T-helper 17 cell (primary cell): ENCODE measurements at places on chromosomes 16 and 17.

DNA sequence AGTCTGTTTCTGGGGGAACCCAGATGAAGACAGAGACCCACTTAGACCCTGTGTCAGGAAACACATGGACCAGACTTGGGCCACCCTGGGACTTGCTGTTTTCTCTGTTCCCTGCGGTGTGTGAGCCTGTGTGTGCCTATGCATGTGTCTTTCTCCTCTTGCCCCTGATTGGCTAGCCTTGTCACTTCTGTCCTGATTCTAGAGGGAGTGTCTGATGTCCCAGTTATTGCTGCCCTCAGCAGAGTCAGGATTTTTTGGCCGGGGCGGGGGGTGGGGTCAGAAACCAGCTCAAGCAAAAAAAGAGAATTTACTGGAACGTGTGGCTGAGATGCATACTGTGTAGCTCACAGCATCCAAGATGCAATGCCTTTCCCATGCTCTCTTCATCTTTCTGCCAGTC lies 30.5 kb downstream of the PLCG2 start:
- DNase-seq, result no peak

GRCh38 chr17:57747221-57748017 lies 2.3 kb upstream of the CCDC182 start:
- no peak for DNase-seq

DNA sequence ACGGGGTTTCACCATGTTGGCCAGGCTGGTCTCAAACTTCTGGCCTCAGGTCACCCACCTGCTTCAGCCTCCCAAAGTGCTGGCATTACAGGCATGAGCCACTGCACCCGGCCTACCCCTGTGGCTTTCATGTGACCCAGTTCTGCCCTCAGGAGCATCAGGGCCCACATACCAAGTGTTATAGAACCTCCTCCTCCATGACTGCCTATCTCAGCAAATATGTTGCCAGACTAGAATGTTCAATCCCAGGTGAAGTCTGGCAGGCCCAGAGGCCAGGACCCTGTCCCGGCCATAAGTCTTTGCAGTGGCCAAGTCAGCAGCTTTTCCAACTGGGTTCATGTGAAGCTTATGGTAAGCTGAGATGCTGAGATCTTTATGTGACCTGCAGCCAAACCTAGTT lies 9.8 kb upstream of the SMPD3 start:
- DNase-seq, result no peak

DNA sequence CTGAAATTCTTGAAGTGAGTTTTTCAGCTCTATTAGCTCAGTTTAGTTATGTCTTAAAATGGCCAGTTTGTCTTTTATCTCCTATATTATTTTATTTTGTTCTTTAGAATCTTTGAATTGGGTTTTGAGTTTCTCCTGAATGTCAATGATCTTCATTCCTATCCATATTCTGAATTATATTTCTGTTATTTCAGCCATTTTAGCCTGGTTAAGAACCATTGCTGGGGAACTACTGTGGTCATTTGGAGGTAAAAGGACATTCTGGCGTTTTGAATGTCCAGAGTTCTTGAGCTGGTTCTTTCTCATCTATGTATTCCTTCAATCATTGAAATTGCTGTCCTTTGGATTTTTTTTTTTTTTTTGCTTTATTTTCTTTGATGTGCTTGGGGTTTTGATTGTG lies 203.9 kb upstream of the HS3ST4 start:
- no peak for DNase-seq

DNA sequence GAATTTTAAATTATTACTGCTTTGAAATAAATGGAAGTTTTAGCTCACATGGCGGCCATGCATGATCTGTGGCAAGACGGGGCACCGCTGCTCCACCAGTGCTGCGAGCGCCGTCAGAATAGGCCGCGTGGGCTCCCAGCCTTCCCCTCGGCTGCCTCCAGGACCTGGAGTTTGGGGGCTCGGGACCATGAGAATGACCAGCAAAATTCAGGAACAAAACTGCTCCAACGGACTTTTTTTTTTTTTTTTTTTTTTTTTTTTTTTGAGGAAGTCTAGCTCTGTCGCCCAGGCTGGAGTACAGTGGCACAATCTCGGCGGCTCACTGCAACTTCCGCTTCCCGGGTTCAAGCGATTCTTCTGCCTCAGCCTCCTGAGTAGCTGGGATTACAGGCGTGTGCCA lies 38.3 kb upstream of the AKAP1 start:
- no peak for DNase-seq

- no peak for DNase-seq
Observed at GRCh38 chr17:74603746-74604145, 11.7 kb upstream of the CD300LD start.

DNA sequence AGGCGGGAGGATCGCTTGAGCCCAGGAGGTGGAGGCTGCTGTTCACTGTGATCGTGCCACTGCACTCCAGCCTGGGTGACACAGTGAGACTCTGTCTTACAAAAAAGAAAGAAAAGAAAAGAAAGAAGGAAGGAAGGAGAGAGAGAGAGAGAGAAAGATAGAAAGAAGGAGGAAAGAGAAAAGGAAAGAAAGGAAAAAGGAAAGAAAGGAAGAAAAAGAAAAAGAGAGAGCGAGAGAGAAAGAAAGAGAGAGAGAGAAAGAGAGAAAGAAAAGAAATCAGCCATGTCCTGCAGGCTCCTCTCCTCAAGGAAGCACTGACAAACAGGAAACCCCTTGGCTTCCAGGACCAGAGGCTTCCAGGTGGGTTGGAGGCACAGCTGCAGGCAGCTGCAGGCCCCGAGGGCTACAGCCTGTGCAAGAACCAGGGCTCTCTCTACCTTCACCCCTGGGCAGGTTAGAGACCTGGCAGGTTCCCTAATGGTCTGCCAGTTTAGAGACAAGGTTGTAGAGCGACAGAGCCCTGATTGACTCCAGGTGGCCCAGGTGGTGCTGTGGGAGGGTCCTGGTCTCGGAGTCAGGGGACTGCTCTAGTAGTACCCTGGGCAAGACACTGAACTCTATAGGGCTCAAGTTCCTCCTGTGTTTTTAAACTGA lies 53.8 kb downstream of the PECAM1 start:
- DNase-seq, result no peak

DNA sequence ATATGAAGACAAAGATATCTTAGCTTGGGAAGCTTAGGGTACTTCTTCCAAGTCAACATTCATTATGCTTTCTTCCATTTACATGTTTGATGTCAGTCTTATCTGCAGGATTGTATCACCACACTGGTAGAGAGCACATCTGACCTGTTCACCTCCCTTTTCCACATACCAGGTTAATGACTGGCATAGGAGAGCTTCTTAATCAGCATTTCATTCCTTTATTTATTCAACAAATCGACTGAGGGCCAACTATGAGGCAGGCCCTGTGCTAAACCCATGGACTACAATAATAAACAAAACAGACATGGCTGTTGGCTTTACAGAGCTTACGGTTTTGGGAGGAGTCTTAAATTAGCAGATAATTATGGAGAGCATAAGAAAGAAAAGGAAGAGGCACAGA lies 378.1 kb upstream of the CDH11 start:
- DNase-seq, result no peak

- no peak for DNase-seq
Observed at GRCh38 chr16:88468275-88469129, 15.4 kb downstream of the ZFPM1 start.
